CD4-positive, alpha-beta T cell treated with Interleukin-12 subunit alpha and Interleukin-12 subunit beta, for 1 hour (primary cell): ENCODE measurements at places on chromosomes 7 and 10.

- DNase-seq = no peak
These were observed 74.0 kb downstream of the ARID5B start for GRCh38 chr10:61975391-61975932.

DNA sequence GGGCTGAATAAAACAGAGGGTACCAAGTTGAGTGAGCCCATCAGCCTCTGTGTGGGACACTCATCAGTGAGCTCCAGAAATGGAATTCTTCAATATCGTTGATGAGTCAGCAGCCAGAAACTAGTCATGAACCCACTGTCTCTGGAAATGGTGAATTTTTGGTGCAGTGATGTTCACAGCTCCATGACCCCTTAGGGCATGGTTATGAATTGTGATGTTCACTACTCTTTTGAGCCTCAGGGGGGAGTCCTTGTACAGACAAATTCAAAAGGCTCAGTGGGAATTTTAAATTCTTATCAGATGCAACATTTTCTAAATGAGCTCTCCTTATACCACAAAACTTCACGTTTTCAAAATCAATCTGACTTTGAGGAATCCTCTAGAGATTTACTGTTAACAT, 335.7 kb downstream of the PHTF2 start:
- no peak for DNase-seq

GRCh38 chr10:36116040-36116439, 473.9 kb upstream of the FZD8 start:
- no peak for DNase-seq

GRCh38 chr7:20597339-20597738, 18.1 kb upstream of the ABCB5 start:
- DNase-seq = no peak

- no peak for DNase-seq
These were observed at the start of gene ASB10 for GRCh38 chr7:151186640-151187408. TSS of gene ASB10 (minus strand) at chr7:151187250. CDS start at chr7:151187130, 120 bp downstream.

- DNase-seq = no peak
These were observed 11.5 kb downstream of the AQP1 start for GRCh38 chr7:30923009-30923773.

GRCh38 chr10:123139521-123140163, 3.9 kb downstream of the HMX3 start:
- DNase-seq = no peak

DNA sequence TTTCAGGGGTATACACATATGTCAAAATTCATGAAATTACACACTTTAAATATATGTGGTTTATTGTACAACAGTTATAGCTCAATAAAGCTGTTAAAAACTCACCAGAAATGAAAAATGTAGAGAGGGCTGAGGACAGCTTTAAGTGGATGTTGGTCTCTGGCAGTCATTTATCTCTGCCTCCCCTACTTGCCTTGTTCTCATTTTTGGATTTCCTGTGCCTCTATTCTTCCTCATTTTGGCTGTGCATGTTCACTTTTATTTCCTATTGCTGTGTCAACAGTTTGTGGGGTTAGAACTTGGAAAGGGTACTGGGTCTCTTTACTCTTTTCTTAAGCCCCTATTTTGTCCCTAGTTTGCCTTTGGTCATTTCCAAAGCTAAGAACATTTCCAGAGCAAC, 18.6 kb upstream of the MEST start:
- DNase-seq = no peak

DNA sequence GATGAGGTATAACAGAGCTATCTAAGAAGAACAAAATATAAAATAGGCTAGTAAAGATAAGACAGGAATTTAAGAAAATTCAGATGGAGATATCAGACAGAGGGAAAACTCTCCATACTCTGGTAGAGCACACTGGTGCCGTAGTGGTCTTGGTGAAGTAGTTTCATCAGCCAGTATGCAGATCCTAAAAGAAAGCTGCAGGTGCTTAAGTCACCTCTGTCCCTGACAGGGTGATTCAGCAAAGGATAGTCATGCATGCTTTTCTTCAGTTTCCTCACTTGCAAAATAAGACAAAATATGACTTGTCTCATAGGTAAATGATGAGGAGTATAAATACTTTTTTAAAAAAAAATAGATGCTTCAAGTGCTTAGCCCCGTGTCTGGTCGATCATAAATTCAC, 794.9 kb downstream of the TNS3 start:
- DNase-seq = no peak

- no peak for DNase-seq
These were observed 26.8 kb downstream of the ADD3 start for GRCh38 chr10:110034596-110034995.

DNA sequence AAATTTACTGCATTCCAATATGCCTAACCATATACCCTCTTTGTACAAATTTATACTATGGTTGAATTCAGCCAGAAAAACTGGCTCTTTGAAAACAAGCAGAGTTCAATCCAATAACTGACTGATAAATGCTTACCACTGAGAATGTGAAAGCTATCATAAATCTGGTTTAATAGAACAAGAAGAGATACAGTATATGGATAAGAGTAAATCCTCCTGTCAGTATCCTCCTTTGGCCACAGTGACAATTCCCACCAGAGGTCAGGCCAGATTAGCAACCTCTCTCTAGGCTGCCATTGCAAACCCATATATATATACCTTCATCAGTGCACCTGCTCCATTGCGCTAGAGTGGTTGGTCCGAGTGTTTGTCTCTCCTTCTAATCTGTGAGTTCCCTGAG, 647.2 kb downstream of the GRM8 start:
- DNase-seq = no peak

GRCh38 chr10:28774051-28774995, 97.0 kb downstream of the BAMBI start:
- DNase-seq = no peak

DNA sequence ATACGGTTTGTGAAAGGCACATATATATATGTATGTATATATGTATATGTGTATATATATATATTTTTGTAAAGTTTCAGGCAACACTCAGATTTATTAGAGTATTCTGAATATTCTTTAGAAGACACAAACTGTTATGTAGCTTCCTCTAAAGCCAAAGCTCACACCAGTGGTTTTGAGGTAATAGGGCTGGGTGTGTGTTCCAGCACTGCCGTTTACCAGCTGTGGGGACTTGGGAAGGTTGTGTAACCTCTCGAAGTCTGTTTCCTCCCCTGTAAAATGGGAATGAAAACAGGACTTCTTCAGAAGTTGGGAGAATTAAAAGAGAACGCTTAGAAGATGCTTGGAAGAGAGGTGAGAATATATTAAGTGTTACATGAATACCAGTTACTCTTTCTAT, 94.8 kb downstream of the PRPF18 start:
- DNase-seq = no peak

- no peak for DNase-seq
These were observed 139.0 kb upstream of the FZD8 start for GRCh38 chr10:35780970-35781642.

- no peak for DNase-seq
These were observed 6.6 kb downstream of the ADGRA1 start for GRCh38 chr10:133094286-133094685.

DNA sequence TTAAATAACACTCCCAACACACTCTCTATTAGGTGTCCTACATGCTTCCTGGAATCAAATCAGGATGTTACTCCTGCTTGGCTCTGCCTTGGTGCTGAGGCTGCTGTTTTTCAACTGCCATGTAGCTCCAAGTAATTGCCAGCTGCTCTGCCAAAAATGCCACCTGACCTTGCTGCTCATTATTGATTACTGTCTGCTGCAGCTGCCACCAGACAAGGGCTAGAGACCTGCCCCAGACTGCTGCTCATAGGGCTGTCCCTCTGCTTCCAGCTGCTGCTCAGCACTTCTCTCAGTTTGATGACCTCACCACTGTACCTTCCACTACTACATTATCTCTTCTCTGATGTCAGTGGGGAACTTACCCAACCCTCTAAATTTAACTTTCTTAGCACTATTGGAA, 102.5 kb downstream of the PCLO start:
- DNase-seq = no peak

GRCh38 chr10:131722121-131722520, 178.7 kb upstream of the PPP2R2D start:
- no peak for DNase-seq

- DNase-seq = no peak
These were observed 697.5 kb downstream of the INHBA start for GRCh38 chr7:41005374-41005901.

GRCh38 chr7:16891874-16892643, 10.3 kb upstream of the AGR3 start:
- DNase-seq = no peak

DNA sequence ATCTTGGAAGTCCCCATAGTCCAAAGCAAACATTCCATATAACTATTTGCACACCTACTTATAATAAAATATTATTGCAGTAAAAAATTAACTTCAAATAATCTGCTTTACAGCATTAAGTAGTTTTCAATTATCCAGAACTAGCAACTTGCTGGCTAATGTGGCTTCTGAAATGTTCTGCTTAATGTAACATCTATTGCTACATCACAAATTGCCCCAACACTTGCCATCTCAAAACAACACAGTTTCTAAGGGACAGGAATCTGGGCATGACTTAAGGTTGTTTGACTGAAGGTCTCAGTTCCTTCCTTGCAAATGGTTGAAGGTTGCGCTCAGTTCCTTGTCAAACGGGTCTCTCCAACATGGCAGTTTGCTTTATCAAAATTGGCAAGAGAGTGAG, 378.5 kb upstream of the SEMA3C start:
- DNase-seq = no peak

- no peak for DNase-seq
These were observed 91.5 kb downstream of the FAM53B start for GRCh38 chr10:124652701-124653100.

DNA sequence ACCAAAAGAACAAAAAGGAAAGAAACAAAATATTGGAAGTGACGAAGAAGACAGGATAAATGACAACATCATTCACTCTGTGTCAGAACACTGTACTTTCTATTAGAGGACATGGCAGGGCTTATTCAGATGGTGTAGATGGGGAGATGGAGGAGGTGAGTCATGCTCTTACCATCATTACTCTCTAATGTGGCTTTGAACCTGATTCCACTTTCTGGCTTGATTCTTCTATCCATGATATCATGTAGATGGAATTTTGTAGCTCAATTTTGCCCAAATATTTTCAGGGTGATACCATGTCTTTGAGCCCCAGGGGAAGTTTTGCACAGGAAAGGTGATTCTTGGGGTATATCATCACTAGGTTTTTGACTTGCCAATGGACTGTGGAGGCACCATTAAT, 91.7 kb downstream of the CFAP58 start:
- DNase-seq = no peak

GRCh38 chr7:144784943-144785342, 50.9 kb downstream of the TPK1 start:
- DNase-seq = no peak

DNA sequence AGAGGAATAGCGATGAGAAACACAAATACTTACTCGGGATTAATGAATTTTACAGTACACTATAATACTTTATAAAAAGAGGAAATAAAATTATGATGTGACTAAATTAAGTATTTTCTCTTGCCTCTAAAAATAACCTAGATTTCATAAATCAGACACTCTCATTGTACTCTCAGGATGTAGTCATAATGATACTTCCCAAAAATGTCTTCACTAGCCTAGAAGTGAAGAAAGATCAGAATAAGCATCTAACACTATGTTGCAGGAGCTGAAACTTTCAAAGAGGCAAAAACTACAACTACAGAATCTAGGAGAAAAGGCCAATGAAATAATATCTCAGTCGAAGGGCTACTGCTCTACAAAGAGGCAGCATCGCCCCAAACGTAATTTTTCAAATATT, 49.4 kb downstream of the DNAJC1 start:
- no peak for DNase-seq

DNA sequence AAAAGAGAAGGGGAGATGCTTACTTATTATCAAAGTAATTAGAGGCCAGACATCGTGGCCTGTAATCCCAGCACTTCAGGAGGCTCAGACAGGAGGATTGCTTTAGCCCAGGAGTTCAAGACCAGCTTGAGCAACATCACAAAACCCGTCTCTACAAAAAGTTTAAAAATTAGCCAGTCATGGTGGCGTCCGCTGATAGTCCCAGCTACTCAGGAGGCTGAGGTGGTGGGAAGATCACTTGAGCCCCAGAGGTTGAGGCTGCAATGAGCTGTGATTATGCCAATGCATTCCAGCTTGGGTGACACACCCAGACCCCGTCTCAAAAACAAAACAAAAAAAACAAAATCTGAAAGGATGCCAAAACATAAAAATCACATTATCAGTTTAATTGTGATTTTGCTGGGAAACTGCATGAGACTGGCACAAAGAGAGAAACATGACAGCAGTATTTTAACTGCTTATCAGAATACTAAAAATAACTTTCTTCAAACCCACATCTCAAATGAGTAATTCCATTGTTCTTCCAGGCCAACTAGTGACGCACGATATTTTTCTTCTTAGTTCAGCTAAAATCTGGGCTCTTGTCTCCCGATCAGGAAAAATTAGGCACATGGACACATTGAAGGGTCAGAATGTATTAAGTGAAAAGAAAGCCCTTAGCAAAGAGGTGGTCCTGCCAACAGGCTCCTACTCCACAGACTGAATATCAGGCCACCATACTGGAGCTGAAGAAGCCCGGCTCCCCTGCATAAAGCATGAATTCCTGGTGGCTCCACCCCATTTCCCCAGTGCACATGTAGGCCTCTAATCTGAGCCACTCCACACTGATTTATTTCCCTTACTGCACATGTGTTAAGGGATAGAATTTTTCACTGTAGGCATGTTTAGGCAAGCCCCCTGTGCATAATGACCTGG, 9.6 kb upstream of the CCM2 start:
- DNase-seq = no peak

DNA sequence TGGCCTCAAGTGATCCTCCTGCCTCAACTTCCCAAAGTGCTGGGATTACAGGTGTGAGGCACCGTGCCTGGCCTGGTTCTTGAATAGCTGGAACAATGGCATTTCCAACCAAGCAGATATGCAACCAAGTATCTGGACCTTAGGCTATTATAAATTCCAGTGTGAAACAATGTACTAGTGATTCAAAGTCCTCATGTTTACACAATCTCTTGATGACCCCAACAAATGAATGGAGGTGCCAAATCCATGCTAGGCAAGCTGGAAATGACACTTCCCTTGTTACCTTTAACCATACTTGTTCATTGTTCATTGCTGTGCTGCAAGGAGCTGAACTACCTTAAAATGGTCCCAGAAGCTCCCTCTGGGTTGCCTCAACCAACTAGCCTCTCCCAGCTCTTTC, 282.2 kb upstream of the KLF14 start:
- no peak for DNase-seq
